ENCODE measurements at places on chromosomes 4 and X.

GRCh38 chrX:66005830-66006449 is 33.9 kb downstream of the VSIG4 start:
- no peak for DNase-seq

GRCh38 chr4:164871673-164872072 is 5.3 kb upstream of the APELA start:
- DNase-seq, result no peak

- no peak for DNase-seq
These were observed 35.1 kb downstream of the ENPEP start for GRCh38 chr4:110510955-110511544.

DNA sequence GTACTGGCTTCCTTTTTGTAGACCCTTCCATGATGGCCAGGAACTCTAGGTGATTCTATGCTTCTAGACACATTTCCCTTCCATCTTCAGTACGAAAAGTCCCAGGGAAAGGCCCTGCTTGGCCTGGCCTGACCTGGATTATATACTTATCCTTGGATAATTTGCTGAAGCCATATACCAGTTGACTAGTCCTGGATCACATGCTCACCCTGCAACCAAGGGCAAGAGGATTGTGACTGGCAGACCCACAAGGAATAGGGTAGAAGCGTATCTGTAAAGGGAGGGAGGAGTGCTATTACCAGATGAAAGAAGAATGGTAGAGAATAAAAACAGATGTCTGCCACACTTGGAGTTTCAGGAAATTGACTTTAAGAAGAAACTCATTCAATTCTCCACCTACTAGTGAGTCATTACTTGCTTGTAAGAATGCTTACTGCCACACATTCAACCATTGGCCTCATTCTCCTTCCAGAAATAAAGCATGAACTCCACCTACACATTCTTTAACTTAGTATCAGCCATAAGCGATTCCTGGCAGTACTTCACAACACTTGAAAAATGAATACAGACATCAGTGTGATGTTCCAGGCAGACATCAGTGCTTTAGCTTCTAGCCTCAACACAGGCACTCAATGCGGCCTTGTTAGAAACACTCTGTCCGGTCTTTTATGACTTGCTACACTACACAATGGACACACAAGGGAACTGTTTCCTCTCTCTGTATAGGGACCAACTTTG is 141.8 kb downstream of the CBR4 start:
- no peak for DNase-seq

- DNase-seq, result no peak
These were observed 79.3 kb downstream of the CBLL2 start for GRCh38 chrX:22351966-22352365.

DNA sequence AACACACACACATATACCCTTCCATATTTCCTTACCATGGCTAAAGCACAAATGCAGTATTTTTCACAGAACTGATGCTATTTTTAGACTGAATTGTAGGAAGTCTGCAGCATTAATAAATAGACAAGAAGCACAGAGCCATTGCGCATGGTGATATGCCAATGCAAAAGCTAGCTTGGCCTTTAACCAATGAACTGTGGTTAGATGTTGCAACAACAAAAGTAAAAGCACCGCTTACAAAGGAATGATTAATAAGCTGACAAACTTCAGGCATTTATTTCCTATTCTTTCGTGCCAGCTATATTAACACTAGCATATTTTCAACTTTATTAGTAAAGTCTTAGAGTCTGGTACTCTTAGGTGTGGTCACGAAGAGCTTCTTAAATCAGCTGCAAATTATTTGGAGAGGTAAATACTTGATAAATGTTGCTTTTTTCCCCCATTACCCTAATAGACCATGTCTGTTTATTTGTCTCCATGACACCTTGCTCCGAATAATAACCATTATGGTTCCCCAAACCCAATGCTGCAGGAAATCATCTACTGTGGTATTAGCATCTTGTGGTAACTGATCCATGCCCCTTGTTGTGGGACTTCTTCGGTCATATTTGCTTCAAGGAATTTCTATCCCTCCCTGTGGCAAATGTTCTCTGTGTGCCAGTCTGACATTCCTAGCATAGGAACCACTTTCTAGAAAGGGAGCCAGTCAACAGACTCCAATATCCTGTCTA is 306.1 kb upstream of the TAPT1 start:
- no peak for DNase-seq

DNA sequence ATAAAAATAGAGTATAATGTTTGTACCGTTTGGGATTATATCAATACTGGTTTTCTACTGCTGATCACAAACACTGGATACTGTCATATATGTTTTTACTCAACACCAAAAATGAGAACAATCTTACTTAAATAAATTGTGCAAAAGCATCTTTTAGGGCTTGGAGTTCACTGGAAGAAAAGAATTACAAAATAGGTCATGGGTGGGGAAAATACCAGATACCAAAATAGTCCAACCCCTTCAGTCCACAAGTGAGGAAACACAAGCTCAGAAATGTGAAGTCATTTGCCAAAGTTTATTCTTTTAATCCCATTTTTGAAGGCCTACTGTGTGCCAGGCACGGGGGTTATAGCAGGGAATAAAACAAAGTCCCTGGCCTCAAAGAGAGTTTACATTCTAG is 64.4 kb downstream of the ADGRG2 start:
- DNase-seq, result no peak

DNA sequence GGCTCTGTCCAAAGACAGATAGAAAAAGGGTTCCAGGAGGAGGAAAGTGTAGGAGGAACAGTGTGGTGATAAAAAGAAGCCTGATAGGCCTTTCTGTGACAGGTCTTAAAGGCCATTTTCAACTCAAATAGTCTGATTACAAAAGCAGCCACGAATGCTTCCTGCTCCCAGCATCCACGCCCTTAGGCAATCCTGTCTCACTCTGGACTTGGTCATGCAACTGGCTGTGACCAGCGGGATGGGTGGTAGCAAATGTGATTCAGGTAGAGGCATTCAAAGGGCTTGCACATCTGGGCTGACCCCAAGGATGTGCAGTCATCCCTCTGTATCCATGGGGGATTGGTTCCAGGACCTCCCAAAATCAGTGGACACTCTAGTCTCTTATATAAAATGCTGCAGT is 14.4 kb upstream of the SEPSECS start:
- no peak for DNase-seq

- DNase-seq, result no peak
These were observed 2184.4 kb upstream of the TENM3 start for GRCh38 chr4:180058691-180059215.

DNA sequence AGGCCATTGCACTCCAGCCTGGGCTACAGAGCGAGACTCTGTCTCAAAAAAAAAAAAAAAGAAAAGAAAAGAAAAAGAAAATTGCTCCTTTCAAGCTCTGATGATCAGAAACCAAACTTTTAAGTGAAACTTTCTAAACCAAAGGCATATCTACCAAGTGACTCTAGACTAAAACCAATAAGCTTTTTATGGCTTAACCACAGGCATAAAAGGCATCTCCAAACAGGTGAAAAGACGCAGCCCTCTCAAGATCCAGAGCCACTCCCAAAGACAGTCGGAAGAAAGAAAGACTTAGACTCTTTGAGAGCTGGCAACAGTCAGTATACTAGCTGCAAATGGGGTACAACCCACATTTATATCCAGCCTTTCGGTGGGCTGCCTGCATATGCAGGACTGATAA is 117.1 kb upstream of the AP1S2 start:
- no peak for DNase-seq

DNA sequence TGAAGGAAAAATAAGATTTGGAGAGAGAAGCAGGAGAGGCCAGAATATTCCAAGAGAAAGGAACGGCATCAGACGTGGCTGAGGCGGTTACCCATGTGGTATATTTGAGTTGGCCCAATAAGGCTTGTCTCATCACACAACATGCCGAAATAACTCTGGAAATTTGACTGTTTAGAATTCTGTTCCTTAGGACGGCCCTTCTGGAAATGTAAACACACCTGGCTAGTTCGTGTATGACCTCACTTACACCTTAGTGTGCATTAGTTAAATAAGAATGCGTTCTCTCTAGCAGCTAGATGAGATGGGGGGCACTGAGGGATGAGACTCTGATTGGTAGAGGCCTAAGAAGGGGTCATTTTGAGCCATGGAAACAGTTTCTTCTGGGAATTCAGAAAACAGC is 33.2 kb upstream of the PLAC1 start:
- DNase-seq, result no peak

DNA sequence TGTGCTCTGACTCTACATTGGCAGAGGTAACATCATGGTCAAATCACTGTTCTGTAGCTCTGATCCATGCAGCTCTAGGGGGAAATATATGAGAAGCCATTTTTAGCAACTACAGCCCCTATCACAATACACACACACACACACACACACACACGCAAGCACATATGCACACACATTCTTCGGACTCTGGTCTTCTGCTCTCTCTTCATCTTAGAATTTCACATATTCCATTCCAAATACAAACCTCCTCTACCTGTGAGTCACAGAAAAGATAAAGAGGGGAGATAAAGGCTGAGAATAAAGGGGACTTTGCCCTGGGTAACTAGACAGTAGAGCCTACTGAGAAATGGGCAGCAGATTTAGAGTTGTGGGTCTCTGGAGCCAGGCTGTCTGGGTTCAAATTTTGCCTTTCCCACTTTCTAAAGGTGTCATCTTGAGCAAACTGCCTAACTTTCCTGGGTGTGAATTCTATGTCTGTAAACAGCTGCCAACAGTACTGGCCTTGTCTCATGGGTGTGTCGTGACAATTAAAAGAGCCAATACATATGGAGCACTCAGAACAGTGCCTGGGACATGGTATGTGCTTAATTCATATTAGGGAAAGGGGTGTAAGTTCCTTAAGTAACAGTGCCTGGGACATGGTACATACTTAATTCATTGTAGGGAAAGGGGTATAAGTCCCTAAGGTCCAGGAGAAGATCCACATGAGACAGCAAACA is 11.6 kb upstream of the RASL11B start:
- no peak for DNase-seq

- no peak for DNase-seq
These were observed 33.8 kb downstream of the THOC2 start for GRCh38 chrX:123698979-123699520.

GRCh38 chrX:39298821-39299220 is 497.6 kb downstream of the MID1IP1 start:
- DNase-seq, result no peak

DNA sequence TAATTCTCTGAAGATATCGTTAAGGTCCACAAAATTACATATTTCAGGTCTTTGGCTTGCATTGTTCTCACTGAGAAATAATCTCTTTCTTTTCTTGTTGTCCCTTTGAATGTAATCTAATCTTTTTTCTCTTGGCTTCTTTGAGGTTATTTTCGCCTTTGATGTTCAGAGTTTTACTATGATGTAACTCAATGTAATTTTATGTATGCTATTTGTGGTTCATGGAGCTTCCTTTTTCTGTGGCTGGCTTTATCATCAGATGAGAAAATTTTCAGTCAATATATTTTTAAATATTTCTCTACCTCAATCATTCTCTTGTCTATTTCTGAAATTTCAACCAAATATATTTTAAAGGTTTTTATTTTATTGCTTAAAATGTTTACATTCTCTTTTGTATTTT is 672.2 kb downstream of the TRAM1L1 start:
- DNase-seq, result no peak

DNA sequence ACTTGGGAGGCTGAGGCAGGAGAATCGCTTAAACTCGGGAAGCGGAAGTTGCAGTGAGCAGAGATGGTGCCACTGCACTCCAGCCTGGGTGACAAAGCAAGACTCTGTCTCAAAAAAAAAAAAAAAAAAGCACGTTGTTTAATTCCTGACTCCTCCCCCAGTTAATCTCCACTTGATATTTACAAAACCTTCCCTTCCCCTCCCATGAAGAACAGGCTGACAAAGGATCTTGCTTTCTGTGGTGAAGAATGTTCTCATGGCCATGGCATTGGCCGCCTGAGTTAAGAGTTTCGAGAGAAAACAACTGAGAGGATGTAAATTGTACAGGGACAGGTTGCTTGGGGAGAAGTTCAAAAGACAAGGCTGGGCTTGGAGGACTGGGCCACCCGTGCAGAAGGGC is 168.2 kb upstream of the BCOR start:
- no peak for DNase-seq

DNA sequence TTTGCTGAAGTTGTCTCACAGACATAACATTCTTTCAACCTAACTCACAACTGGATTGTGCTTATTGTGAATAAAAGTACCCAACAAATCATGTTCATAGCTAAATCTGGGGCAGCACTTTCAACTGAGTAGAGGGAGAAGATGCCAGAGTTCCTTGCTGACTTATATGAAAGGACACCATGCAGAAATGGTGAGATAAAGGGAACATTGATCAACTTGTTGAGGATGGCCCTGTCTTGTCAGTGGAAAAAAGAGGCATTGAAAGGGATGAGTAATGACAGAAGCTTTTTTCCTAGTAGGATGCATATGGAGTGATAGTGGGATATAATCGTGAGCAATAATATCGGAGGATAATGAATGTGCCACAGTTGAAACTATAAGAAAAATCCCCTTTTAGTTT is 221.7 kb downstream of the ARHGAP24 start:
- no peak for DNase-seq

- no peak for DNase-seq
These were observed 58.4 kb downstream of the RXFP1 start for GRCh38 chr4:158580064-158580463.

GRCh38 chr4:170849969-170850368 is 760.2 kb upstream of the AADAT start:
- no peak for DNase-seq

GRCh38 chr4:74738464-74739143 is 55.7 kb downstream of the BTC start:
- no peak for DNase-seq

GRCh38 chrX:7132335-7133049 is 15.0 kb upstream of the STS start:
- DNase-seq, result no peak

DNA sequence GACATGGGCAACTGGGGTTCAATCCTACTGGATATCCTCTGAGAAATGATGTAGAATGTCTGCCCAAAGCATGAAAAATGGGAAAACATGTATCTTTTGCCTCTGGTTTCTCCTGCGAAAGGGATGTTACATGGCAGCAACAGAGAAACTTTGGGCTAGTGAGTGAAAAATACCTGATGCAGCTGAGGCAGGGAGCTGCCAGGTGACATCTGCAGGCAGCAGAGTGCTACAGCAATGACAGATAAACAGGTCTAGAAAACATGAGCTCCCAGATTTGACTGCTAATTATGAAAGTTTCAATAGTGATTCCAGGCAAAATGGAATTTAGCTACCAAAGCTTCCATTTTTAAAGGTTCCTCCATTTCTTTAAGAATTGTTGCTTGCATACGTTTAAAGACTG is 4.8 kb upstream of the CXCL1 start:
- DNase-seq, result no peak

DNA sequence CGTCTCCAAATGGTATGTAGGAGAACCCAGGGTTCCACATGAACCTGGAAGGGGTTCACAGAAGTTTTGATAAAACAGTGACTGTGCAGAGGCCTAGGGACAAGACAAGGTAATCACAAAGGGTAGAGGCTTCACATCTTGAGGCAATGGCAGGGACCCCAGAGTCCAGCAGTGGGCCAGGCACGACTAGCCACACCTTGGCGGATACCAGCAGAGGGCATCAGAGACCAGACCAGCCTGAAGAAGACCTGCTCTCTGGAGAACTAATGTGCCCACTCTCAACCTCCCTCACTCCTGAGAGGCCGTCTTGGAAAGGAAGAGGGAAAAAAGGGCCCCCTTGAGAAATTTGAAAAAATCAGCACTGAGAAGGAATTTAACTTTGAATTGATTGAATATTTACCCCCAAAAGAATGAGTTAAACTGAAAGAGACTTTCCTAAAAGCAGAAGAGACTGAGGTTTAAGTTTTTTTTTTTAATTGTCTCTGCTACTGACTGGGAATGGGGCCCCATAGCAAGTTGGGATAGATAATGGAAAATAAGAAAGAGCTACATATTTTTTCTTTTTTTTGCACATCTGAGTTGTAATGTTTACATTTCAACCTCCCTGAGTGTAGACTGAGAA is 243.8 kb upstream of the JADE1 start:
- DNase-seq, result no peak

GRCh38 chr4:24603343-24603742 is 19.0 kb upstream of the DHX15 start:
- no peak for DNase-seq

Measured in activated naive CD8-positive, alpha-beta T cell treated with anti-CD3 and anti-CD28 coated beads, Interleukin-2, amount 50 U/mL, for 16 hours (primary cell).